Left renal cortex interstitium (tissue), 4 donors: ENCODE measurements at places on chromosomes 3 and 15.

DNA sequence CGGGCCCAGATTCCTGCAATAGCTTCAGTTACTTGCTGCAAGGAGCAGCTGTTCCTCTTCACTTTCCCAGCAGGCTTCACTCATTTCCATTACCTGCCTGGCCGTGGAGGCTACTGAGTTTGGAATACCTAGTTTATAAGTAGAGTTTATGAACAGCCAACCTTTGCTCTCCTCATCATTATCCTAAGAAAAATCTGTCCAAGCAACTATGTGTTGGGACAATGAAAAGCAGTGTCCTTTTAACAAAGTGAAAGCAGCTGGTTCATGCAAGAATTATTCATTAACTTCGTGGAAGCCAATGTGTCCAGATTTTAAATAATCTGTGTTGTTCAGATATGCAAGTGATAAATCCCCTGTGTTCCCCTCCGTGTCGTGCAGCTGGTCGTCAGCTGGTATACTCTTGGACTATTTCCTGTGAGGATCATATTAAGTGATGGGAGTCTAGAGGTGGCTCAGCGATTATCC is 39.3 kb upstream of the SSR3 start:
- DNase-seq: no peak

DNA sequence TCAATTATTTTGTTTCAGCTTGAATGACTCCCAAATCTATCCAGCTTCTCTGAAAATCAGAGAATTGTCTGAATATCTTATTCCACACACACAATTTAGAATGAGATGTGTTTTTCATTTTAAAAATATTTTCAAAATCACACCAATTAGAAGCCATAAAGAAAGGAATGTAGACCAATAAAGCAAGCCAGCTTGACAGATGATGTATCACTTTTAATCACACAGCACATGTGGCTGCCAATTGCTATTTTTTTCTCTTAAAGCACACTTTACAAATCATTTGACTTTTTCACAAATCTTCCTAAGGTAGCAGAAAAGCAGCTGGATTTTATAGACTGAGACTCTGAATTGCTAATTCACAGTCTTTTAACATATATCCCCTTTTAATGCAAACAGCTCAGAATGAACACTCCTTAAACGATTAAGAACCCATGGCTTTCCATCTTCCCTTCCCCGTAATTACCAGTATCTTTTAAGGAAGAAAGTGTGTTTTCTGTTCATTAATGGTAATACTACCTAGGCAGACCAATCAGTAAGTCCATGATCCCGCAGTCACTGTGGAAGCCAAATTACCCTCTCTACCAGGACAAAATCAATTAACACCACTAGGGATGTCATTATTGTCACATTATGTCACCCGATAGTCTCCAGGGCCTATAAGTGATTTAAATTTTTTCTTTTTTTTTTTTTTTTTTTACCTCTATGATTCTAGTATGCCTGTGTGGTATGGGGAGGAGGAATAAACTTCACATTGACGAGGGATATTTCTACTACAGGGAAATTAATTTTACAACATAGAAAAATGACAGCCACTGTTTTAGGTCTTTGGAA is 250.0 kb upstream of the VEPH1 start:
- no peak for DNase-seq

DNA sequence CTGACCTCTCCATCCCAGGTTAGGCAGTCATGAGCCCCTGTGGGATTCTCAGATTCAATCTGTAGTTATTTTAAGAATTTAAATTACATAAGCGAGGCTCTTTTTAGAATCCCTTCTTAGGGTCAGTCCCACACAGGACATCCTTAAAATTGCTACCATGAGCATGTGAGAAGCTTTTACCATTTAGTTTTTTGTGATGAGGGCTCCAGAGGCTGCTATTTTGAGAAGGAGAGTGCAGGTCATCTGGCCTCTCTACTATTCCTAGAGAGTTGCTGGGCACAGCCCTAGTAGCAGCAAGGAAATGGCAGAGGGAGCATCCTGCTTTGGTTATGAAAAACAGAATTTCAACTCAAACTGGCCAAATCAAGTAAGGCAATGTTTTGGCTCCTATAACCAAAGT is 13.6 kb upstream of the CADPS start:
- DNase-seq: no peak

DNA sequence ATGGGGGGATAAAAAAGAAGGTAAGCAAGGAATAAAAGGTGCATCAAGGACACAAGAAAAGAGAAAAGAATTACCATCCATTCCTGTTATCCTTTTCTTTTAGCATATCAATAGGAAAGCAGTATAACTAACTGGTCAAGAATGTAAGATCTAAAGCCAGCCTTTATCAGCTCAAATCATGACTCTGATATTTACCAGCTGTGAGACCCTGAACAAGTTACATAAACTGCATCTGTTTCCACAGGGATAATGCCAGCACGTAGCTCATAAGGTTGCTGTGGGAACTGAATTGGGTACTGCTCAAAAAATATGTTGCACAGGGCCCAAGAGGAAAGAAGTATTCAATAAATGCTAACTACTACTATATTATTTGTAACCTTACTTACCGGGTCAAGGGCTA is 1092.2 kb upstream of the CFAP20DC start:
- no peak for DNase-seq
